ENCODE measurements at places on chromosomes 1 and 21.

DNA sequence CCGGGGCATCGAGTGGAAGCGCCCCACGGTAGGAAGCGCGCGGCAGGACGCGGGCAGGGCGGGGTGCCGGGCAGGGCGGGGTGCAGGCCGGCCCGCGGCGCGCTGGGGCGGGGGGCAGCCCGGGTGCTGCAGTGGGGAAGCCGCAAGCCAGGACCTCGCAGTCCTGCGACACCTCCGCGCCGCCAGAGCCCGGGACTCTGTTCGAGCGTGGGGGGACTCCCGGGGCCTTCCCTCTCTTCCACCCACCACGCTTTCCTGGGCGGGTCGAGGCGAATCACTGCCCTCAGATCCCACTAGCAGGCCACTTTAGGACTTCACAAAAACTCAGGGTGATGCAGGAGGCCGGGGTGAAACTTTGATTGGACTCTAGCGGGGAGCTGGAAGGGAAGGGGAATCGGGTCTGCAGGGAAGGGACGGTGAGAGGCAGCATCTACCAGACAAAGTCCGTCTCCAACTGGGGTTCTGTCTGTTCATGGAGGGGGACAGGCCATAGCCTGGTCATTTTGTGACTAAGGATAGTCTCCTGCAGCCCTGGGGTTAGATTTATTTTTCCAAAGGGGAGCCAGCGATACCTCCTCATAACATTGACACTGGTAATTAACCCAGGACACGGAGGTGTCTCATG, 623 bp downstream of the CAPN2 start:
- peak; percentile 47 for DNase-seq

GRCh38 chr21:25984538-25984937, 186.0 kb downstream of the APP start:
- no peak for DNase-seq

DNA sequence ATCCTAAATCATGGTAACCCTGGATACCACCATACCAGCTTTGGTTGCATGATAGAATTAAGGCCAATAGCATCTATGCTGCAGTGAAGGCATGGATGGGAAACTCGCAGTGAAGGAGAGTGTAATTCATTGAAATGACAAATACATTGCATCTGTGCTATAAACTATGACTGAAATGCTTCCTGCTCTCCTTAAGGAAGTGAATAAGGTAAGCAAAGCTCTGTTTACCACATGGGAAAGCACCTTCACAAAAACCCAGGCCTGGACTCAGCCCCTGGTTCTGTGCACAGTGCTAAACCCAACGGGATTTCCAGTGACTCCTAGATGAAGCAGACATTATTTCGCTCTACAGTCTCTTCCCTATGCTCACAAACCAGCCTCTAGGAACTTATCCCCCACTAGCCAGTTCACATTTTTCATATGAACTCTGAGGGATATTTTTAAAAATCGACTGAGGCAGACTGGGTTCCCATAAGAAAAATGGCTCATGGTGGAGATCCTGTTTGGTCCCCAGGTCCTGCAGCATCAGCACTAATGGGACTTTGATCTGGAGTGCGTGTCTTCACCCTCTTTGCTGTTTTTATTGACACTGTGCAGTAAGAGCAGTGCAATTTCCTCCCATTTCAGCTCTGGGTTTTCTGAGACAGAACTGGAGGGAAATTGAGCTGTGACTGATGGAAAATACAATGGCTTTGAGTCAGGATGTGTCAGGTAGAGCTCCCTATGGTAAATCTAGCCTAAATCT, 362.7 kb downstream of the SIPA1L2 start:
- DNase-seq, result no peak

DNA sequence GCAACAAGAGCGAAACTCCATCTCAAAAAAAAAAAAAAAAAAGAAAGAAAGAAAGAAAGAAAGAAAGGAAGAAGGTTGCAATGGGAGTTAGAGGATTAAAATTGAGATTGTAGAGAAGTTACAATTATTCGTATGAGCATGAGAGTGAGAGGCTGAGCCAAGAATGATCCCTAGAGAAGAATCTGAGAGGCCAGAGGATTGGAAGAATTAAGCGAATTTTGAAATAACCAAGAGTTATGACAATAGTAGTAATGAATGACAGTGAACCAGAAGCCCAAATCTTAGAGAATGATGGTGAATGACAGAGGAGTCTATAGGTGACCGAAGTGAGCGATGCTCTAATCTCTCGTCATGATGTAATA, 369 bp upstream of the ZYG11B start:
- DNase-seq, result no peak

DNA sequence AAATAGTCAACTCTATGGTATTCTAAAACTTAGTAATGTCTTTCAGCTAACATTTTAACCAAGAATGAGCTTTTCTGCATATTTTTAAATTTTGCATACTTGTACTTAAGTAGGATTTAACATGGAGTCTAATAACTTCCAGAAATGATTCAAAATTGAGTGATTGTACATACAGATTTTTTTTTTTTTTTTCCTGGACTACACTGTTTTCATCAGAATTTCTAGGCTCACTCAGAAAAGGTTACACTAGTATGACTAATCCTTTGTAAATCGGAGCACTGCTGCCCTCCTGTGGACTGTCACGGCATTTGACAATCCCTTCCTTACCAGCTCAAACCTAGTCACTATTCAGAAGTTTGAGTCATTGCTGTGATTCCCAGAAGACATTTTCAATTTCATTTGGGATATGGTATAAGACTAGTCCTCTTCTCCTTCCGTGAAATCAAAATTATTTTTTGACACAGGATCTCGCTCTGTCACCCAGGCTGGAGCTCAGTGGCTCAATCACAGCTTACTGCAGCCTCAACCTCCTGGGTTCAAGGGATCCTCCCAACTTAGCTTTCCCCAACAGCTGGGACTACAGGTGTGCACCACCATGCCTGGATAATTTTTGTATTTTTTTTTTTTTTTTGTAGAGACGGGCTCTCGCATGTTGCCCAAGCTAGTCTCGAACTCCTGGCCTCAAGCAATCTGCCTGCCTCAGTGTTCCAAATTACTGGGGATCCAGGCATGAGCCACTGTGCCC, 45.5 kb downstream of the CD46 start:
- DNase-seq, result peak; percentile 58

DNA sequence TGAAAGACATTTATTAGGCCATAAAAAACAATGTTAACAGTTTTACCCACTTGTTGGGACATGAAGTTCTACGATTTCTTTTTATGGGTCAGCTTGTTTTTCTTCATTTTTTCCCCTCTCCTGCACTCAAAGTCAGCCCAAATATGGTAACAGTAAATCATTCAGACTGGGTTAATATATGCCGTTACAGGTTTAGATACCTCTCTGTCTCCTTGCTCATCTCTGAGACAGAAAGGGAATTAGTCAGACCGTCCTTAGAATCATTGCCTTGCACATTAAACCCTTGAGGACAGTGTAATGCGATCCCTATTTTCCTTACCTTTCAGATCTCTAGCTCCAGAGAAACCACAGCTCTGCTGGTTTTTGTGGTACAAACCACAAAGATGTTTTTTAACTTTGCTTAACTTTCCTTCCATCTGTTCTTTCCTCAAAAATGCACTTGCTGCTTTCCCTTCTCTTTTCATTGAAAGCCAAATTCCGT, 613.3 kb downstream of the PLPP3 start:
- no peak for DNase-seq

DNA sequence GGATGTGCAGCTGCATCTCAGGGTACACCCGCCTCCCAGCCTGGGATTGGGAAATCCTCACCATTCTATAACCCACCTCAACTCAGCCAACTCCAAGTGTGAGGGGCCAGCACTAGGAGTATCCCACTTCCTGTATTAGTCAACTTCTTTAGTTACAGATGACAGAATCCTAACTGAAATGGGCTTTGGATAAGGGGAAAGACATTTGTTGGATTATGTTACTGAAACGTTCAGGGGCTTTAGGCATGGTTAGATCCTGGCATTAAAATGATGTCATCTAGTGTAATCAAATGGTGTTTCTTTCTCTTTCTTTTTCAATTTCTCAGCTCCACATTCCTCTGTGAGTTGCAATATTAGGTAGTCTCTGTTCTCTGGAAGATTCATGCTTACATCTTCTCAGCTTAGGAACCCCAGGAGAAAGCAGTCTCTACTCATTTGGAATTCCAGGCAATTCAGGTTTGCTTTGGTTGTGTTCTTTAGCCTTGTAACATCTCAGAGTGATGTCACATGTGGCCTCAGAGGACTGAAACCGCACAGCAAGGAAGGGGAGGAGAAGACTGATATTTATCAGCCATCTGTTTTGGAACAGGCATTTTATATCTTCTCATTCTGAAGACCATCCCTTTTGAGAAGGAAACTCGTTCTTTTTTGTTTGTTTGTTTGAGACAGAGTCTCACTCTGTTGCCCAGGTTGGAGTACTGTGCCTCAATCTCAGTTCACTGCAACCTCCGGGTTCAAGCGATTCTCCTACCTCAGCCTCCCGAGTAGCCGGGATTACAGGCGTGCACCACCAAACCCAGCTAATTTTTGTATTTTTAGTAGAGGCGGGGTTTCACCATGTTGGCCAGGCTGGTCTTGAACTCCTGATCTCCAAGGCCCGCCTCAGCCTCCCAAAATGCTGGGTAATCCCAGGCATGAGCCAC, 18.9 kb upstream of the TMEM54 start:
- DNase-seq, result no peak

DNA sequence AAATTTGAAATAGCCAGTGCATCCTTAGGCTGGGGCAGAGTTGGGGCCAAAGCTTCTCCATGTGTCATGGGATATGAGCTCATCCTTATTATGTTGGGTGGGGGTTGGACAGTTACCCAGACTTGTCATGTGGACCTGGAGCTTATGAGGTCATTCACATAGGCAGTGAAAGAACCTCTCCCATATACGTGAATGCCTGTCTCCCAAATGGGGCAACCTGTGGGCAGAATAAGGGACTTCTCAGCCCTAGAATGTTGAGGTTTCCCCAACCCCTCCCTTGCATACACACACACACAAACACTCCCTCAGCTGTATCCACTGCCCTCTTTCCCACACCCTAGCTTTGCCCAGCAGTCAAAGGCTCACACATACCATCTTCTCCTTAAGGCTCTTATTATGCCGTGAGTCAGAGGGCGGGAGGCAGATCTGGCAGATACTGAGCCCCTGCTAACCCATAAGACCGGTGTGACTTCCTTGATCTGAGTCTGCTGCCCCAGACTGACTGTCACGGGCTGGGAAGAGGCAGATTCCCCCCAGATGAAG, 2.3 kb upstream of the IVL start:
- DNase-seq, result no peak

- DNase-seq, result peak; percentile 90
Observed at GRCh38 chr1:226738995-226739695, at the start of gene ITPKB. TSS of gene ITPKB (minus strand) at chr1:226739282. CDS start at chr1:226737458, 1,824 bp downstream.

GRCh38 chr1:117060441-117061317, 553 bp downstream of the TTF2 start:
- DNase-seq, result no peak

DNA sequence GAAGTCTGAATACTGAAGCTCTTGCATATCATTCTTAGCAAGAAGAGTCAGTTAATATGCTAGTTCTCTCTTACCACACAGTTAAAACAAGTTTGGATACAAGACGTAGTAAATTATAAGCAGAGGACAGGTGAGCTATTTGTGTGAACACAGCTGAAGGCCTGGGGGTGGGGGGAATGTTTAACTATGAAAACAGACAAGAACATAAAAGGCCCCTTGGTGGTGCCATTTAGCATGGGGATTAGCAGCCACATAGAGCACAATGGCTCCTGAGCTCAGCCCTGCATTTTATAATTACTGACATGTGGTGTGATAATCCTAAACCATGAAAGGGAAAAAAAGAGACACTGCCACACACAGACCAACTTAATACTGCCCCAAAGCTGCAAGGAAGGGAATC, 94.8 kb downstream of the TGFBR3 start:
- DNase-seq, result no peak

- DNase-seq, result no peak
Observed at GRCh38 chr1:119294722-119295121, 73.9 kb upstream of the HAO2 start.

- peak; percentile 30 for DNase-seq
Observed at GRCh38 chr1:194289569-194290266, 1103.3 kb upstream of the B3GALT2 start.

- no peak for DNase-seq
Observed at GRCh38 chr1:18719786-18720451, 89.3 kb downstream of the PAX7 start.

GRCh38 chr1:114232691-114233090, 79.0 kb upstream of the SYT6 start:
- no peak for DNase-seq

DNA sequence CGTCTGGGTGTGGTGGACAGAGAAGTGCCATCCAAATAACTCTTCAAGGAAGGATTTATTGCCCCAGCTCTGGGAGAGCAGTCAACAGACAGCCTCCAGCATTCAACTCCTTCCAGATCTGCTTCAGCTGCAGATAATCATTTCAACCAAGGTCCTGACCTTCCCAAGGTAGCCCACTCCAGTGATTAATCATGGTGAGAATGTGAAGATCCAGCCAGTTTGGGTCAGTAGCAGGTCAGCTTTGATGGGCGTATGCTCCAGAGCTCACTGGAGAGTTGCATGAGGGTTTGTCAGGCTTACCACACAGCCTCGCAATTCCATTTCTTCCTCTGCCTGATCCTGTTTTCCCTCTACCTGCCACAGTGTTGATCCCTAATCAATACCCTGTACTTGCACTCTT, 214.5 kb upstream of the ZRANB2 start:
- no peak for DNase-seq

- no peak for DNase-seq
Observed at GRCh38 chr1:239997515-239998311, 94.0 kb upstream of the FMN2 start.

Data from stimulated activated naive CD4-positive, alpha-beta T cell (primary cell).